Activated naive CD4-positive, alpha-beta T cell treated with Interleukin-2 at 50 U/mL for 16 hours (primary cell): ENCODE measurements at places on chromosomes 6 and 20.

GRCh38 chr6:19934996-19935591 is 97.9 kb downstream of the ID4 start:
- DNase-seq, result no peak

DNA sequence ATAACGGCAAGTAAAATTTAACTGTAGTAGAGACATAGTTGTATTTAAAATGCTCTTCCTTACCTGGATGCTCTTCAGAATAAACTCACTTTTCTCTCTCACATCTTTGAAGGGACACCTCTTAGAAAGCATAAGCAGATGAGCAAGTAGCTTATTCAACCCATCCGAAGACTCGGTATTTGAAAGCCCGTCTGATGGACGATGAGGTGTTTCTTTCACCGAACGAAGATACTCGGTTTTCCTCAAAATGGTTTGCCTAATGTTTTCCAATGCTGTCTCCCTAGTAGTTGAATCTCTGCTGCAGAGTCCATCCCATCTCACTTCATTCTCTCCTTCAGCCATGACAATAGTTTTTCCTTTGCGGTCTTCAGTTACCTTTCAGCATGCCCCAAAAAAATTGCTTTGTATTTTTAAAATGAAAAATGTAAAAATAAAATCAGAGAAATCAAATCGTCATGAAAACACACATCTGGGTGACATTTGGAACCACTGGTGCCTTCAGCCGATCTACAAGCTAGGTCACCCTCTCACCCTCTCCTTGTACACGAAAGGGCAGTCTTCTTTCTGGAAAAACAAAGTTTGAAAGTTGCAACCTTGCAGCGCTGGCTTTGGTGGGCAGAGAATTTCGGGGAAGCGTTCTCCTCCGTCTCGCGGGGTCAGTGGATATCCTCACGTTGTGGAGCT is 772 bp downstream of the SESN1 start:
- no peak for DNase-seq

- DNase-seq, result peak; percentile 38
Observed at GRCh38 chr6:30060606-30061091, 416 bp upstream of the POLR1H start.

DNA sequence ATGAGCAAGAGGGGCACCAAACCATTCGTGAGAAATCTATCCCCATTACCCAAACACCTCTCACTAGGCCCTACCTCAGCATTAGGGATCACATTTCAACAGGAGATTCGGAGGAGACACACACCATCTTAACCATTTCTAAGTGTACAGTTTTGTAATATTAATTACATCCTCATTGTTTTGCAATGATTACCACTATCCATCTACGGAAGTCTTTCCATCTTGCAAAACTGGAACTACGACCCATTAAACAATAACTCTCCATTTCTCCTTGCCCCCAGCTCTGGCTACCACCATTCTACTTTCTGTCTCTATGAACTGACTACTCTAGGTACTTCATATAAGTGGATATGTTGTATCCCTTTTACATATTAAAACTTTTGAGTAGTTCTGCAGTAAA is 20.1 kb downstream of the ACOT13 start:
- no peak for DNase-seq

DNA sequence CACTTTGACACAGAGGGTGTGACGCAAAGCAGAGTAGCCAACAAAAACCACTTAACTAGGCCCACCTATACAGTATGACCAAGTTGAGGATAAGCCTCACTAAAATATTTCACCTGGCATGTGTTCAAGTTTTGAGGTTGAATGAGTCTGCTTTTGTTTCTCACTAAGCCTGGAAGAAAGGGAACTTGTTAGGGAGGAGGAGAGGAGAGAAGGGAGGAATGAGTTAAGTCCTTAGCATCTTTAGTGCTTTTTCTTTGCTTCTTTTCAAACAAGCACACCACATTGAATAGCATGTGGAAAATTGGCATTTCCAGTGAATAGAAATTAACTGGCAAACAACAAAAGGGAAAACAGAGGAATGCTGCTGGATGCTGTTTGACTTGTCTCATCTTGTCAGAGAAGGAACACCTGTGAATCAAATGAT is 461.9 kb downstream of the GJA1 start:
- no peak for DNase-seq

GRCh38 chr20:20060234-20060998 is 8.1 kb downstream of the CFAP61 start:
- DNase-seq, result no peak

DNA sequence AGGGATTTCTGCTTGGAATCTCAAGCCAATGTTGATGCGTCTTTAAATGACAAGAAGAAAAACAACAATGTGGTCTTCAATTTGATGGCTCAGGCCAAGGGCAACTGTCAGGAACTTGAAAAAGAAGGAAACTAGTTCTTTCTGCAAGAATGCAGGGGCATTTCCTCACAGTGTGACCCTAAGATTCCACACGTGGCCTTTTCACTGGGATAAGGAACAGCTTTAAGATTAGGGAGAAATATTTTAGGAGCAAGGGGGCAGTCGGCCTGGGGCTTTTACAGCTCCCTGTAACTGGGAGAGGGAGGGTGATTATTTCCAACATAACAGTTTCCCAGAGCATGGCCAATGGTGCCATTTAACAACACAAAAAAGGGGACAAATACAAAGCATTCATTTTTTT is 39.4 kb upstream of the MRPS10 start:
- DNase-seq, result no peak

DNA sequence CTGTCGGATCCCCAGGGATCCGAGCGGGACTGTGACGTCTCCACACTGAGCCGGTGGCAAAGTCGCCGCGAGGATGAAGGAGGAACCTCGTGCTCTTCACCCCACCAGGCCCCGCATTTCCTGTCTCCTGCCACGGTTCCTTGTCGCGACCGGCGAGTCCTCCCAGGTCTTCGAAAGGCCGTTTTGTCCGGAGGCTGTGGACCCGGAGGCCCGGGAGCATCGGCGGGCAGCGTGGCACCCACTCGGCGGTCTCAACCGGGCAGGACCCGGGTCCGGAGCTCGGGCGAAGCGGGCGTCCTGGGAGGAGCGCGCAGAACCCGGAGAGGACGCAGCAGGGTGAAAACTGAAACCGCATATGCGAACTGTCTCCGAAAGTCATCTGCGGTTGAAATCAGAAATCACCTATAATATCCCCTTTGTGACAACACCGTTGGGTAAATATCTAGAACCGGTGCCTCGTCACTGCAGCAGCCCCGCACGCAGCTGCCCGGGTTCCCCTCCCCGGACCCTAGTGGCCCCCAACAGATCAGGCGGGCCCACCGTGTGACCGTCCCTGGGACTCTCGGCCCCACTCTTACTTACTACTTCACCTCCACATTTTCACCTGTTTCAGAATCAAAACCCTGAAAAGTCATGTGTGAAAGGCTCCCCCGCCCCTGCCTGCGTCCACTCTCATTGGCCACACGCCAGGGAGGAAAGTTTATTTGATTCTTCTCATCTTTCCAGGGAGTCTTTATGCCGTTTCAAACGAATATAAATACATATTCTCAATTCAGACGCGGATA is 3.1 kb upstream of the ULBP2 start:
- DNase-seq, result peak; percentile 55

- DNase-seq, result no peak
Observed at GRCh38 chr6:74671558-74672025, 534.3 kb downstream of the COL12A1 start.

DNA sequence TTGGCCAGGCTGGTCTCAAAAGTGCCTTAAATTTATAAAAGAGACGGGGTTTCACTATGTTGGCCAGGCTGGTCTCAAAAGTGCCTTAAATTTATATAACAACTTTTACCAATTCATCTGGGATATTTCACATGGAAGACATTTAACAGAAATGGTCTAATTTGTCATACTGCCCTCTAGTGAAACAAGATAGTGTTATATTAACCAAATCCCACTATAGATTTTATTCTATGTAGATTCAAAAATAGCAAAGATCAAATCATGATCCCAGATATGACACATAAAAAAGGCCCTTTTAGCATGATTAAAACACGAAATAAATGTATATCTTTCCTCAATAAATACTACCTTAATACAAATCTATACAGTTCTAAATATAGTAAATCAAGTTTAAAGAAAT is 102.8 kb upstream of the TFAP2D start:
- DNase-seq, result no peak

DNA sequence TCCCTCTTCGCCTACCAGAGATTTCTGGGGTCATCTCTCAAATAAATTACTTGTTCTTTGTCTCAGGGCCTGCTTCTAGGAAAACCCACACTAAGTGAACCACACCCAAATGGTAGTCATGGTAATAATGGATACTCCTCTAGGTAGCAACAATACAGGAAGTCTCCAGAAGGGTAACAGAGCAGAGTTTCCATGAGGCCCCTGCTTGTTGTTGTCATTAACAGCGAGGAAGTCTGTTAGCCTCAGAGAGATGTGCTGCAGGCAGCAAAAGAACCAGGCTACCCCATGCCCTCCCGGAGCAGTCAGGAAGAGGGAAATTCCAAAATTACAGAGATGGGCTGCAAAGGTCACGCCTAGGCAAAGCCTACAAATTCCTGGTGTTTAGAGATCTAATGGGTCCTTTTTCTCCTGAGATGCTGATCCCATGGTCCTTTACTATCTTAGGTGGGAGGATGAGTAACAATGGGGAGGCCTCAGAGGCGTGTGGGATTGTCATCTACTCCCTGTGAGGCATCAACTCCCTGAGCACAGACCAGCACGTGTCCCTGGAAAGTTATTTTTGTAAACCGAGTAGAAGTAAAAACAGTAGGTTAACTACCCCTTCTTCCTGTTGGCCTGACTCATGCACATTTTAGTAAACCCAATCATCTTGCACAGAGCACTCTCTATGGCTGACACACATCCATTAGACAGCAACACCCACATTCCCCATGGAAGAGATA is 10.1 kb downstream of the ISM1 start:
- peak; percentile 29 for DNase-seq

GRCh38 chr6:81774542-81774941 is 22.1 kb upstream of the TENT5A start:
- no peak for DNase-seq

- no peak for DNase-seq
Observed at GRCh38 chr6:124119596-124119995, 315.9 kb downstream of the NKAIN2 start.

- no peak for DNase-seq
Observed at GRCh38 chr6:16204653-16205376, 33.6 kb upstream of the GMPR start.

DNA sequence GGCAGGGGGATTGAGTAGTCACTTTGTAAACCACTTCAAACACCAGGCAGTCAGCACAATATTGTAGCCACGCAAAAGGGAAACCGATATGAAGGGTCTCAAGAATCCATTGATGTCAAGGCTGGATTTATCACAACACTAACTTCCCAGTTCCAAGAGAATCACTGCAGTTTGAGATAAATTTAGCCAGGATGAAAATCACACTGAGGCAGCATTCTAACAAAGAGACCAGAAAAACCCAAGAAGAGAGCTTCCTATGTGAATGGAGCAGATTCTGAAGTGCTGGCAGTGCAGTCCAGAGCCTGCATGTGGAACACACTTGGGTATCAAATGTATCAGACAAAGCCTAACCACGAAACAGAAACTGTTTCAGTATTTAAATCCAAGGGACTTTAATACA is 84.6 kb downstream of the KIF16B start:
- DNase-seq, result no peak

DNA sequence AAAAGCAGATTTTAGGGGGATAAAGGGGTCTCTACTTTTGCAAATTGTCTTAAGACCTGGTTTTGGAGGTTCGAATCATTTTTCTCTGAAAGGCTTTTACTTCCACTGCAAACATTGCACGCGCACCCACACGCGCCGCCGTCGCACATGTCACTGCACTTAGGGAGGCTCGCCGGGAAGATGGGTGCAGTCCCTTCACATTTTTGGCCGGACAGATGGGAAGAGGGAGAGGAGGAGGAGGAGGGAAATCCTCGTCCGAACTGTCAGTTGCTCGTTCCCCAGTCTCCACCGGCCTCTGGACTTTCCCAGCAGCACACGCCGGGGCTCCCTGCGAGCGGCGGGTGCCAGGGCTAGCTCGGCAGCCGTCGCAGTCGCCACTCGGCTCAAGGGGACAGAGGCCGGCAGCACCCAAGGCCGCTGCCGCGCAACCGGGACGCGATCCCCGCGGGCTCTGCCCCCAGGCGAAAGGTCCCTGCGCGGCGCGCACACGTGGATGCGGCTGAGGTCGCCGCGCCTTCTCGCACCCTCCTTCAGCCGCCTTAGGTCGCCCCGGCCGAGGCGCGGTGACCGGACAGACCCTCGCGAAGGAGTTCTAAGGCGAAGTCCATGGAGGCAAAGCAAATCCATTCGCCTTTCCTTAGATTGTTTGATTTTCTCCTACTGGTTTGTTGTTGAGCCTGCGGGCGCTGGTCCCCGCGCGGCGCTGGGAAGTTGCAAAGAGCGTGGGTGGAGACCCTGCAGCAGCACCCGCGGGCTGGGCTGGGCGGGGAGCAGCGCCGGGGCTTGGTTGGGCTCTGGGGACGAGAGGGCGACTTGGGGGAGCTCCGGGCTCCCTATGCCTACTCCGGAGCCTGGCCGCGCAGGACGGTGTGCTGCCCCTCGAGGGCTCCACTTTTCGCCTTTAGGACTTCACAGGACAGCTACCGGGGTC is 1.2 kb downstream of the MYB start:
- peak; percentile 43 for DNase-seq

GRCh38 chr20:3543901-3544507 is 73.2 kb downstream of the ATRN start:
- no peak for DNase-seq

DNA sequence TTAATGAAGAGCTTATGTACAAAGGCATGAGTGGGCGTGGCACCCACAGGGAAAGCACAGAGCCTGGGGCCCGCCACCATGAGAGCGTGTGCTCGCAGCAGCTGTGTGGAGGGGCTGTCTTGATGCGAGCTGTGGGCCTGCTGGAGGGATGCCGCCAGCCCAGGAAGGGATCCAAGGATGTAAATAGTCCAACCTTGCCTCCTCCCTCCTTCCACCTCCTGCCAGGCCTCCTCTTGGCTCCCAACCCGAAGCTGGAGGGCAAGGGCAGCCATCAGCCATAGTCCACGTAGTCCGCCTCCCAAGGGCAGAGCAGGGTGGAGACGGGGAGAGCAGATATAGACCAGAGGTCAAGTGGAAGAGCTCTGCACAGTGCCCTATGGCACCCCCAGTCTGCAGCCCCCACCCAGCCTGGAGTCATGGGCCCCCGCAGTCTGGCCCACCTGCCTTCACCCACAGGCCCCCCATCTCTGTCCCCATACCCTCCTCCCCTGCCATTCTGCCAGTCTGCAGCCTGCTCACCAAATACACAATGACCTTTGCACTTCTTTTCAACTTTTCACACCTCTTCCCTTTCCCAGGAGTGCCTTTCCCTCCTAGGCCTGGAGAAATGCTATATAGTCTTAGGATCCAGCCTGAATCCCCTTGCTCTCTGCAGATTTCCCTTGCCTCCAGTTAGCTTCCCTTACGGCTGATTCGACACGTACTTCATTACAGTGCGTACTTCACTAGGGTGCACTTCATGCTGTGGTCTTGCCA is 77.1 kb downstream of the SHLD1 start:
- DNase-seq, result no peak

GRCh38 chr6:25987845-25988244 is 25.2 kb downstream of the TRIM38 start:
- no peak for DNase-seq
